ENCODE measurements at places on chromosomes 3 and 15.

DNA sequence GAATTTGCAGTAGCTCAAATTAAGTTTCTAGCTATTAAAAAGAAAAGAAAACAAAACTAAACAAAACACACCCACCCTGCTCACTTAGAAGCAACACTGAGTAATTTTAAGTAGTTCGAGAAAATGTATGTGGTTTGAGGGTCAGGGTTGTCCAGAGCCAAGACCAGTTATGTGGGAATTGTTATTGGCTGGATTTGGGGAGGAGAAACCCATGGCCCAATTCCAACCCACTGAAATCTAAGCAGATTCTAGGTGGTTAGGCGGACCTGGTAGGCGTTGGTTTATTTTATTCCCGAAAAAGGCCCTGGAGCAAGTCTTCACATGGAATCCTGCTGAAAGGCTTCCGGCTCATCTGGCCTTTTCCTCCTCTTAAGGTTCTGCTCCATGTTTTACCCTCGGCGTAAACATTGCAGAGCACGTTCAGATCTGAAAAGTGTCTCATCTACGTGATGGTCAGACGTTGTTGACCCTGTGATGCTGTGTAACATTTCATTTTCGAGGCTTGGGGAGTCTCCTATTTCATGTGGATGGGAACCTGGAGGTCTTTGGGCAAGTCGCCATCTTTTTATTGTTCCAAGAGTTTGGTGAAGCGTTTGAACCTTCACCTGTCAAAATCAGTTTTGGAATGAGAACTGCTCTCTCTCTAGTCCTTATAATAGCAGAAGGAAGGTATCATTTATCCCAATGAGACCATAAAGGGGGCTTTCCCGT lies 64.0 kb downstream of the FLNB start:
- DNase-seq, result no peak

DNA sequence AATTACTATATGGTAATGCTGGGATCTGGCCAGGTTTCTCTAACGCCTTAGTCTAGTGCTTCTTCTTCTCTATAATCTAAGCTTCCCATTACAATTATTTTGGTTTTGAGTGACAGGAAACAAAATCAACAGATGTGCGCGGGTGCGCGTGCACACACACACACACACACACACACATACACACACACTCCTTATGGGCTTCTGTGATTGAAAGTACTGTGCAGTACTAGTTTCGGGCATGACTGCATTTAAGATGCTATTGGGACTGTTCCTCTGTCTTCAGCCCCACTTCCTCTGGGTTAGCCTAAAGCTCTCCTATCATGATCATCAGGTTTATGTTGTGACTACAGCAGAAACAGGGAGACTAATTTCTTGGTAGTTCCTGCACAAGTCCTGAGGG lies 32.2 kb downstream of the EPHB1 start:
- no peak for DNase-seq

GRCh38 chr3:134460965-134461364 lies 24.8 kb downstream of the ANAPC13 start:
- no peak for DNase-seq

DNA sequence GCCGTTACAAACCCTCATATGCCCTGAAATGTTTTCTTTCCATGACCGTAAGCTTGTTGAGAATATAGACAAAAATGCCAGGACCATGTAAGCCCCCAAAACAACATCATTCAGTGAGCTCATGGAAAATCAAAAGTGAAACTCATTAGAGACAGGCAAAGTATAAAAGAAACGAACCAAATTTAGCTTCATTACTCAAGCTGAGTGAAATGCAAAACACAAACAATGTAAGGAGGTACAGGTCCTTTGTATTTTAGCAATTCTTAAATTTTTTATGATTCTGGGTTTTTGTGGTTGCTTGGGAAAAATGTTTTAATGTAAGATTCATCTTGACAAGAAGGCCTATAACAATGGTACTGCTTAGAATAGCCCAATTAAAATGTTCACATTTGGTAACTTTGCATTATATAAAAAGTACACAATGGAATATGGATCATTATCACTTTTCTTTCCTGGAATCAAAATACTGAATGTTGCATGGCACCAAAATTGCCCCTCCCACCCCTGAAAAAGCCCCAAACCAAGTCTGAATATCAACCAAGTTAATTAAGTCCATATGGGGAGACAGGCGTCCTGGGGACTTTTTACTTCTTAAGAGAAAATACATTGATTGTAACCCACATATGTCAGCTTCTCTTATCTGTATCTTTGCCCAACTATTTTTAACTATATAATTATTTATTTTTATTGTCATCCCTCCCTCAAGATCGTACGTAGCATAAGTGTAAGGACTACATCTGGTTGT lies 247.7 kb upstream of the CDIN1 start:
- no peak for DNase-seq

DNA sequence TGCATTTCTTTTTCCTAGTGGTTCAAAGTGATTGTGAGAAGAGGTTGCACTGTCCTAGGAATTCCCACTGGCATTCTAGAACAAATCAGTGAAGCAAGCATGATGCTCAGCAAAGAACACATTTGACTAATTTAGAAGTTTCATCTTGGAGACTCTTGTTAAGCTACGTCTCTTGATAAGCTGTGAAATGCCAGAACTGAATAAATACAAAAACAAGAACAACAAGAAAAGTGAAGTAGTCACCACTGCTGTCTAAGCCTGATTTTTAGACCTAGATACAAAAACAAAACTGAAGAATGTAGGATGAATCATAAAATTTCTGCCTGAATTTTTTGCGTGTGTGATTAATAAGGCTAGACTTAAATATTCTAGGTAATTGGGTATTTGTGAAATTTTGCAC lies 1162.4 kb downstream of the TUSC7 start:
- DNase-seq, result no peak

DNA sequence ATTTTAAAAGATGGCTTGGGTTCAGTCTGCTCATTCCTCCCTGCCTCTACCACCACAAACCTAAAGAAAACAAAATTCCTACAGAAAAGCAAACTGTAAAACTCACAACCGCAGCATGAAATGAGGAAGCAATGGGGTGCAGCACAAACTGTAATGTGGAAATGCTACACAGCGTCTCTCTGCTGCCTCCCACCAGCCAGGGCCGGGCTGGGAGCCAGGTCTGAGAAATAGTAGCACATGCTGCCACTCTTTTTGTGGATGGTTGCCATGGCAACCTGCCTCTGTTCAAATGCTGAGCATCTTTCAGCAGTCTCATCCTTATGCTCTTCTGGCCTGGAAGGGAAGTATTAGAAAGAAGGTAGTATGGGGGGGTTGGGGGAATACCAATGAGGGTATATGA lies 55.4 kb downstream of the EOMES start:
- DNase-seq, result peak; percentile 10

DNA sequence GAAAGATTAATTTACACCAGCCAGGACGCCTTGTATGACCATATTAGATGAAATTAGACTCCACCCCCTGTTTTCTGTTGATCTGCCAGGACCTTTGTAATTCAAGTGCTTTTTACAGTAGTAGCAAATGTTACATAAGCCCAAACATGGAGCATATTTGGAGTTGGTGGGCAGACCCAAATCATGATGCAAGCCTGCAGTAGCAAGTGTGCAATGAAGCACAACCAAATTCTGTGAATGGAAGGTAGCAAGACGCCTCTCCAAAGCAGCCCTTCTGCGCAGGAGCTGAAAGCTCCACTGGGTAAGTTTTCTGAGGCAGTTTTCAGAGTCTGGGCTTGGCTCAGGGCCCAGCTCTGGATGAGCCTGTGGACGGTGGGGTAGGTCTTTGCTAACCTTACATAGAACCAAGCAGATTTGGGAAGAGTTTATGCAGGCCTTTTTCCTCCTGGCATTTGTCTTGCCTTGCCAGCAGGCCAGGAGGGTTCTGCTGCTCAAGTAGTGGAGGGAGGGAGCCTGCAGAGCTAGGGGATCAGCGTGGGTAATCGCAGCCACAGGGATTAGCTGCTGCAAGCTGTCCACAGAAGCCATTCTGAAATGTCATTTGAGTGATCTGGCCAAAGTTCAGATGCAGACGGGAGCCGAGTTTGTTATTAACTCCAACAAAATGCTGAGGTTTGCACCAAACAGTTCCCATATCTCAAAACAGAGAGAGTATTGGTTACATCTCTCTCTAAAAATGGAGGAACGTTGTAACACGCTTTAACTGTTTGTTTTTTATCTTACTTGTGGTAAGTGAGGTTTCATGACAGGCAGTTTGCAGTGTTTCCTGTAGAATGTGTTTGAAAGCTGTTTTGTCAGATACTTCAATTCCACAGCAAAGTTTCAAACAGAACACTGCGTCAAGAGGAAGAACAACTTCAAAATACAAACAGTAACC lies 55.4 kb downstream of the PSMD6 start:
- peak; percentile 78 for DNase-seq

- no peak for DNase-seq
These were observed 40.9 kb downstream of the MUC20 start for GRCh38 chr3:195761567-195762248.

- no peak for DNase-seq
These were observed 38.4 kb downstream of the CMC1 start for GRCh38 chr3:28279770-28280169.

- DNase-seq, result no peak
These were observed 676.8 kb upstream of the UBE2E2 start for GRCh38 chr3:22526266-22526837.

Measured in CD4-positive, alpha-beta T cell treated with Interleukin-10 for 1 hour (primary cell).